ENCODE measurements at places on chromosomes 1 and 21. TPM values are rescaled to one million over a fixed set of nuclear protein-coding genes. Genes with fewer than 3 reads are reported as not detected.

DNA sequence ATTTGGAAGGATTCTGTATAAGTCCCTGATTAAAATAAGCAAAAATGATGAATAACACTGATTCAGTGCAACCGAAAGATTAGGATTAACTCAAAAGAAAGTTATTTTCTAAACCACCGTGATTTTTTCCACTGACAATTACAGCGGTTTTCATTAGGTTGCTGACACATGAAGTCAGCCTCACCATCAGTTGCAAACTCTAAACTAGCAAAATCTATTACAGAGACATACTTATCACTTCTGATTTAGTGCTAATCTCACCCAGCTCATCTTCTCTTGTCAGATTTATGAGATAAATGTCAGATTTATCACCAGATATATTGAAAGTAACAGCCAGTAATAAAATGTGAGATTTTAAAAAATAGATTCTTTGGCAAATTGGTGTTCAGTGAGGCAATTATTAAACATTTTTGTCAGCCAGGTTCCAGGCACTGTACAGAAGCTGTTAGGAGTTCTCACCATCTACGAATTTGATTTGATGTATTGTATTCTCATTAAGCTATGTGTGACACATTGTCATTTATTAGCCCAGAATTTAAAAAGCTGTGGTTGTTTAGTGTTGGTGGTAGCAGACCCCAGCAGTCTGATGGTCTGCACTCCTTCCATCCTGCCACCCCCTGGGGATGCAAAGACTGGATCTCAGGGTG is 37.3 kb upstream of the LGALS8 start:
- H3K4me3 ChIP-seq = no peak overlapping the region
- H3K36me3 ChIP-seq = no peaks in the 10 kb centered on the region
- H3K4me1 ChIP-seq = no peaks in the 10 kb centered on the region
- no peak for DNase-seq

- H3K4me1 ChIP-seq = peaks cover 42% of the 10 kb centered on the region
- DNase-seq = no peak
- peak overlapping the region; percentile 18 for H3K27ac ChIP-seq
- H3K27me3 ChIP-seq = no peaks in the 10 kb centered on the region
- H3K4me3 ChIP-seq = no peak overlapping the region
Observed at GRCh38 chr1:19345391-19345790, 33.3 kb downstream of the SLC66A1 start.

- H3K4me3 ChIP-seq = no peak overlapping the region
- H3K27ac ChIP-seq = no peak overlapping the region
- H3K4me1 ChIP-seq = no peaks in the 10 kb centered on the region
- H3K36me3 ChIP-seq = no peaks in the 10 kb centered on the region
- no peaks in the 10 kb centered on the region for H3K27me3 ChIP-seq
- DNase-seq = no peak
Observed at GRCh38 chr1:173002891-173003838, 47.6 kb downstream of the TNFSF18 start.

DNA sequence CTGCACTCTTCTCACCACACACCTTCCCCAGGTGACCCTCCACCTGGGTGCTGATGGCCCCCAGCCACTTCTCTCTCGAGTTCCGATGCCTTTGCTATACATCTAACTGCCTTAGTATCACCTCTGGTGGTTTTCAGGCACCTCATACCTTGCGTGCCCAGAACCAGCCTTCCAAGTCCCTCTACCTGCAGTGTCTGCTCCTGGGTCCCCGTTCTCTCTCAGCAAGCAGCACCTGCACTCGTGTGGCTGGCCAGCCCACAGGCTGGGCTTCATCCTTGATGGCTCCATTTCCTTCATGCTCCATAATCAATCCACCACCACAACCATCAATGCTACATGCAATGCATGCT is 49.2 kb upstream of the EDN2 start:
- H3K27me3 ChIP-seq = no peaks in the 10 kb centered on the region
- no peak overlapping the region for H3K4me3 ChIP-seq
- H3K4me1 ChIP-seq = peaks cover 12% of the 10 kb centered on the region
- no peak for DNase-seq
- no peak overlapping the region for H3K27ac ChIP-seq

DNA sequence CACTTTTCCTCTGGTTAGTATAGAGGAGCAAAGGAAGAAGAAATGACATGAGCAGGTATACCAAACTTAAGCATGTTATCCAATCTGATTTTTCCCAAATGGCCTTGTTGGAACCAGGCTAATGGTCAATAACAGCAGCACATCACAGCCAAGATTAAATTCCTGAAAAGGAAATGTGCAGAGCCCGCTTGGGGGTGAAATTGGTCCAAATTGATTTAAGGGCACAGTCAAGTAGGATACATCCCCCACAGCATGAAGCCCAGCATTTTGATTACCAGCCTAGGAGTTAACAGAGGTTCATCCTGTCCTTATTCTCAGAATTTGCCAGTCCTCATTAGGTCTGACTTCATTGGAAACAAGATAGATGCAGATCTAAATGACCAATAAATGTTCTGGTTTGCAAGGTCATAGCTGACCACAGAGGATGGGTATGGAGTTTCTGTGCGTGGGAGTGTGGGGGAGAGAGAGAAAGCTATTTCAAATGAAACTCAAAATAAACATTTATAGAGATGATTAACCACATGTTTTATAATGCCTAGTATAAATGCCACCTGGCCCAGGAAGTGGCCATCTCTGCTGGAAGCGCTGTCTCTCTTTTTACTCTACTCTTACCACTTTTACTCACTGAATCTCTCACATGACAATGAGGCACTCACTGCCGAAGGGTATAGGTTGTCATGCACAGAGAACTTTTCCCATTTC is 38.7 kb downstream of the RGS5 start:
- no peaks in the 10 kb centered on the region for H3K27me3 ChIP-seq
- peak overlapping the region; percentile 43 for H3K27ac ChIP-seq
- H3K4me3 ChIP-seq = no peak overlapping the region
- H3K4me1 ChIP-seq = peaks cover 35% of the 10 kb centered on the region

DNA sequence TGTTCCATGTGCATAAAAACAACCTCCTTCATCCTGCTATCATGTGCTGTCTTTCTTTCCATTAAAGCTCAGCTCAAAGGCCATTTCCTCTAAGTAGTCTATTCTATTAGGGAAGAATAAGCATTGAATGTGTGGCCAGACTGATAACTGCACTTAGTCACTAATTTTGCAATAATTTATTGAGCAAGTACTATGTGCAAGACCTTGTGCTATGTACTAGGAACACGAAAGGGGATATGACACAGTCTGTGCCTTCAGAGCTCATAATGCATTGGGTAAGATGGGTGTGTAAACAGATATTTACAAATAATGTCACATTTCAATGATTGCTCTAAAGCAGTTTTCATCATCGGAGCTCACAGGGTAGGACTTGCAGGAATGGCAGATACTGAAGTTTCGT is 54.2 kb downstream of the NMNAT2 start:
- H3K27ac ChIP-seq = no peak overlapping the region
- H3K36me3 ChIP-seq = no peaks in the 10 kb centered on the region
- H3K4me1 ChIP-seq = no peaks in the 10 kb centered on the region
- H3K27me3 ChIP-seq = no peaks in the 10 kb centered on the region

GRCh38 chr1:17097147-17097546 is 22.1 kb downstream of the PADI2 start:
- H3K27ac ChIP-seq = no peak overlapping the region
- H3K4me3 ChIP-seq = no peak overlapping the region
- no peaks in the 10 kb centered on the region for H3K27me3 ChIP-seq
- no peak for DNase-seq
- H3K36me3 ChIP-seq = no peaks in the 10 kb centered on the region

- no peak overlapping the region for H3K4me3 ChIP-seq
- no peaks in the 10 kb centered on the region for H3K36me3 ChIP-seq
- H3K27me3 ChIP-seq = peaks cover 5% of the 10 kb centered on the region
- H3K27ac ChIP-seq = no peak overlapping the region
Observed at GRCh38 chr1:3914911-3915310, 14.8 kb upstream of the C1orf174 start.

GRCh38 chr1:192512426-192513162 is 63.0 kb upstream of the RGS1 start:
- no peak overlapping the region for H3K4me3 ChIP-seq
- no peaks in the 10 kb centered on the region for H3K36me3 ChIP-seq
- no peaks in the 10 kb centered on the region for H3K4me1 ChIP-seq
- H3K27ac ChIP-seq = peak overlapping the region; percentile 69

GRCh38 chr21:41160036-41160435 is 7.9 kb upstream of the BACE2 start:
- no peak for DNase-seq
- no peak overlapping the region for H3K4me3 ChIP-seq
- H3K27ac ChIP-seq = no peak overlapping the region
- H3K27me3 ChIP-seq = no peaks in the 10 kb centered on the region

DNA sequence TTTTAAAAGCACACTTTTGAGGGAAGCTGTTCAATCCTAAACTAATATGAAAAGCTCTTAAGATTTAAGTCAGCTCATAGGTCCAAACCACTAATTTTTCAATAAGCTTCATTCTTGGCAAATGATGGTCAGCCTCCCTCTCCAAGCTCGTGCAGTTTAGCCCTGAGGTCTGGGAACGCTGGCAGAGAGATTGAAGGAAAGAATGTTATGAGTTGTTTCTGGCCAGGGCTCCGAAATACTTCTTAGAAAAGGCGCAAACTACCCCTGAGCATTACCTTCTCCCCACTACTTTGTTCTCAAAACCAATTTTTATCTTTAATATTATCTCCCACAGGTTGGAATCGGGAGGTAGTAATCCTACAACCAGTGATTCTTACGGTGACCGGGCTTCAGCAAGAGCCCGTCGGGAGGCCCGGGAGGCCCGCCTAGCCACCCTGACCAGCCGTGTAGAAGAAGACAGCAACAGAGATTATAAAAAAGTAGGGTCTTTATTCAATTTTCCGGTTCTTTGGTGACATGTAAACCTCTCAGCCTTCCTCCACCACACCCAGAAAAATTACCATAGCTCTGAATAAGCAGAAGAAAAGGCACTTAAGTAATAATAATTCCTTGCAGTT is 147.7 kb downstream of the SYT2 start:
- H3K27ac ChIP-seq = peak overlapping the region; percentile 83
- no peak overlapping the region for H3K4me3 ChIP-seq
- peaks cover 18% of the 10 kb centered on the region for H3K36me3 ChIP-seq
- no peak for DNase-seq
- H3K4me1 ChIP-seq = no peaks in the 10 kb centered on the region

DNA sequence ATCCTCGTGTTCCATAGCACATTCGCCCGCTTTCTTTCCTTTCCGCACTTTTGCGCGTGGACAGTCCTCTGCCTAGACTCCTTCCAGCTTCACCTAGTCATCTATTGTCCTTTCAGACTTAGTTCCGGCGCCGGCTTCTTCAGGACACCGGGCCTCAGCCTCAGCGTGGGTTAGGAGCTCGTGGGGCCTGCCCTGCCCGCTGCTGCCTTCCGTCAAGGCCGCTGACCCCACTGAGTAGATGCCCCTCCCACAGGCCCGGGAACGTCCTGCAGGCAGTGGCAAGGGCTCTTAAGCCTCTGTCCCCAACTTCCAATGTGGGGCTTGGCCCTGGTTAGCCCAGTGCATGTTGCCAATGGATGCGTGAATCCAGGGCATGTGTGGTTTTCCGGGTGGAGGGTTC is 11.4 kb downstream of the DMRTB1 start:
- peaks cover 4% of the 10 kb centered on the region for H3K4me1 ChIP-seq
- DNase-seq = no peak
- no peak overlapping the region for H3K4me3 ChIP-seq
- H3K27me3 ChIP-seq = no peaks in the 10 kb centered on the region

GRCh38 chr1:32636914-32637645 is 13.3 kb downstream of the ZBTB8OS start:
- no peaks in the 10 kb centered on the region for H3K27me3 ChIP-seq
- H3K4me1 ChIP-seq = no peaks in the 10 kb centered on the region
- H3K36me3 ChIP-seq = no peaks in the 10 kb centered on the region
- H3K27ac ChIP-seq = no peak overlapping the region
- no peak overlapping the region for H3K4me3 ChIP-seq
- no peak for DNase-seq

DNA sequence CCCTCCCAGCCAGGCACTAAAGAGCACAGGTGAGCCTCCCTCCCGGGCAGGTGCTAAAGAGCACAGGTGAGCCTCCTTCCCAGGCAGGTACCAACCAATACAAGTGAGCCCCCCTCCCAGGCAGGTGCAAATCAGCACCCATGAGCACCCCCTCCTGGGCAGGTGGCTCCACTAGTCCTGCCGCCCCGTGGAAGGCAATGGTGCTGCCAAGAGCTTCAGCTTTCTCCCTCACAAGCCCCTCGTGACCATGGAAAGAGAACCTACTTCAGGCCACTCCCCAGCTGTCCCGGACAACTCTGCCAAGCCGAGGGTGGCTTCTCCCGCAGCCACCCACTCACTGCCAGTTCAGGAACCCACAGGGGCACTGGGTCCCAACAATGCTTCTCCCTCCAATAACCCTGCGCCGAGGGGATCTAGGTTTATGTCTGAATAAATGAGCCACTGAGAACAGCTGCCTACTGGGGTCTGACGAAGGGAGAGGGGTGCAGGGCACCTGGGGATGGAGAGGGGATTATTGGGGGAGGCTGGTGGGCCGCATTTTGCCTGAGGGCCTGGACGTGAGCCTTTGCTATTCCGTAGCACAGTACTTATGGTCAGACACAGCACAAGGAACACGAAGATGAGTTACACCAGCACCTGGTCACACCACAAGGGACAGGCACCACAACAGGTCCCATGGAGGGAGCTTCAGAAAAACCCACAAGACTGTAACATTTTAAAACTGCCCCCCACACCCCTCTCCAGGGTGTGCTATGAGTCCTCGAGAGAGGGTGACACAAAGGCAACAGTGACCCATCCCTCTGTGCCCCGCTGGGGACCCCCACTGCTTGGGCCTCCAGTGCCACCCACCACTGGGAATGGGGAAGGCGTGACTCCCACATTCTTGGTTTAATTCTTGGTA is 46.3 kb downstream of the PRDM15 start:
- no peak overlapping the region for H3K27ac ChIP-seq
- no peak overlapping the region for H3K4me3 ChIP-seq
- H3K27me3 ChIP-seq = no peaks in the 10 kb centered on the region
- peaks cover 3% of the 10 kb centered on the region for H3K36me3 ChIP-seq

DNA sequence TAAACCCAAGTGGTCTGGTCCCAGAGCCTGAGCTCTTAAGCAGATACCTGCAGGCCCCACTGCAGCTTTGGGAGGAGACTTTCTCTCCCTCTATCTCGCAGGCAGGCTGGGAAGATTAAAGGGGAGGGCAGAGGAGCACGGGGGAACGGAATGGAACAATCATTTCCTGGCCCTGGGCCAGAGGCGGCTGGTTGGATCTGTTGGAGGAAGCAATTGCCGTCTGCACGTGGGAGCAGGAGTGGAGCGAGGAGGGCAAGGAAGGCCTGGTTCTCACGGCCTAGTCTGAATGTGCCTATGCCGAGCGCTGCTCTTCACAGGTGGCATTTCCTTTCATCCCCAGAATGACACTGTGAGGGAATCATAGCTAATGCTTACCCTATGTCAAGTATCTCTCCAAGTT is 23.7 kb downstream of the NKAIN1 start:
- peaks cover 3% of the 10 kb centered on the region for H3K27me3 ChIP-seq
- no peak for DNase-seq
- no peak overlapping the region for H3K4me3 ChIP-seq
- H3K27ac ChIP-seq = no peak overlapping the region

GRCh38 chr1:11761988-11762406 is at the start of gene C1orf167:
Gene C1orf167, plus strand, starts transcription at chr1:11762193. Its CDS starts 2,208 bp downstream, at chr1:11764401.
- H3K4me1 ChIP-seq = no peaks in the 10 kb centered on the region
- H3K27me3 ChIP-seq = peaks cover 51% of the 10 kb centered on the region
- no peak within 1 kb of the TSS for H3K27ac ChIP-seq
- H3K4me3 ChIP-seq = no peak within 1 kb of the TSS

- peaks cover 3% of the 10 kb centered on the region for H3K36me3 ChIP-seq
- no peak overlapping the region for H3K4me3 ChIP-seq
- DNase-seq = no peak
- no peaks in the 10 kb centered on the region for H3K27me3 ChIP-seq
Observed at GRCh38 chr1:227926216-227926791, 21.4 kb downstream of the WNT9A start.

Gene SELP
- total RNA-seq = 9.4 TPM

Gene LEMD1
- not detected for total RNA-seq

Gene CFAP45
- 0.81 TPM for total RNA-seq

All from sigmoid colon (tissue), 7 donors.